ENCODE measurements at places on chromosomes 2 and 18.

- DNase-seq = no peak
Observed at GRCh38 chr2:26355038-26355995, 8.7 kb upstream of the ADGRF3 start.

DNA sequence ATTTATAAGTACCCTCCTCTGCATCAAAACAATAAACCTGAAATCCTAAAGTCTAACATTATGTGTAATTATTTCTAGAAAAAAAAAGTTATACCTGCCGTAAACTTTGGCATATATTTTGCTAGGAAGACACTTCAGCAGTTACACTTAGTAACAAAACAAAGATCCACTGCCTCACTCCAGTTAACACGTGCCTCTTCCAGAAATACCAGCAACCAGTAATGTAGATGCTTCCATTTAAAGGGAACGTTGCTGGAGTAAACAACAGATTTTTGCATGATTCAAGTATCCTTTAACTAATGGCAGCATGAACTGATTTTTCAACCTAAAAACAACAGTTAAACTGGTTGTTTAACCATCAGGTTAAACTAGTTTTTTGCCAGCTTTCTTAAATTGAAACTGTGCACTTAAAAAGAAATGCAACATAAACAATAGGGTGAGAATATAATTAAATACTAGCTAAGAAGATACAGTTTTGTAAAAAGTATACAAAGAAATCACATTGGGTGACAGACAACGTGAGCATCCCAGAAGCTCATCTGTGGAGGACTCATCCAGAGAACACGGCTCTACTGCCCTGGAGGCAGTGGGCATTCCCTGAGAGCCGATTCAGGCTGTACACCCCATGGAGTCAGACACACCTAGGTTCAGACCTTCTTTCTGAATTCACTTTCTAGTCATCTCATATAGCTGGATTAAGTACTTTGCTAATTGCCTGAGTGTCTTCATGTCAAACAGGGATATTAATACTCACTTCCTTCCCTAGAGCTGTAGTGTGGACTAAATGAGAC lies 22.3 kb downstream of the MGAT4A start:
- no peak for DNase-seq

DNA sequence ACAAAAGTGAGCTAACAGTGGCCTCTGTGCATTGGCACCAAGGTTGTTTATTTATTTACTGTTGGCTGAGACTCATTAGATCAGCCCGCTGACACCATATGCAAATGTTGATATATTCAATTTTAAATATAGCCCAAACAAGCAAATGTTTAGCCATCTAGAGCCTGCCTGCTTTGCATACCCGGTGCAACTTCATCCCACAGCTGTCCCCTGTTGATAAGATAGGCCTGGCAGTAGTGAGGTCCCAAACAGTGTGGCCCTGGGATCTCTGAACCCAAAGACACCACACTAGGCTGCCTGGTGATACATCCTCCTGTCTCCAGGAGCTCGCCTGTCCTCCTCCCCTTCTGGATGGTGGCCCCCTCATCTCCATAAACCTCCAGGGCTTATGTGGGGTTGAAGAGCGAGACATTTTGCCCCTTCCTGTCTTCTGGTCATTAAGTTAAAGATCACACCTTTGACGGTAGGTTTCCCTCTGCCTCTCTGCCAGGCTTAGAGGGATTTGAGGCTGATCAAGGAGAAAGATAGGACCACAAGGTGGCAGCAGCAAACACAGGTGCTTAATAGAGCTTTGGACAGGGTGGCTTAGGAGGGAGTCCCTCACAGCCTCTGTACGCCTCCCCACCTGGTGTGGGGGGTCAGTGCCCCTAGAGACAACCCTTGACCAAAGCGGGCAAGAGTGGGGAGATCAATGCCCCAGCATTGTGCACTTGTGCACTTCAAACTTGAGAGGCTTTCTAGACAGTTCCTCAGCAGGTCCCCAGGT lies 23.7 kb upstream of the MYO5B start:
- no peak for DNase-seq

DNA sequence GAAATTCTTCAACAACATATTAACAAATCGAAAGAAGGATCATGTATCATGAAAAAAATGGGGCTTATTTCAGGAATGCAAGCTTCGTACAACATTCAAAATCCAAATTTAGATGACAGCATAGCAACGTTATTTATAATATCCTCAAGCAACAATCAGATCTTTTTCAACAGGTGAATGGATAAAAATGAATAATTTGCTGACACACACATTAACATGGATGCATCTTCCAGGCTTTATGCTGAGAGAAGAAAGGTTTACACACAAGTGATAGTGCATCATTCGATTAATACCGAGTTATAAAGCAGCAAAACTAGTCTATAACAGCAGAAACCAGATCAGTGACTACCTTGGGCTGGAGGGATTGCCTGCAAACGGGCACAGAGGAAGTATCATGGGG lies 209.5 kb upstream of the TPO start:
- DNase-seq = no peak

- DNase-seq = no peak
Observed at GRCh38 chr2:220847589-220847988, 724.5 kb downstream of the EPHA4 start.

- no peak for DNase-seq
Observed at GRCh38 chr2:56583796-56584315, 400.1 kb downstream of the CCDC85A start.

- DNase-seq = no peak
Observed at GRCh38 chr2:113770929-113771328, 14.5 kb upstream of the SLC35F5 start.

DNA sequence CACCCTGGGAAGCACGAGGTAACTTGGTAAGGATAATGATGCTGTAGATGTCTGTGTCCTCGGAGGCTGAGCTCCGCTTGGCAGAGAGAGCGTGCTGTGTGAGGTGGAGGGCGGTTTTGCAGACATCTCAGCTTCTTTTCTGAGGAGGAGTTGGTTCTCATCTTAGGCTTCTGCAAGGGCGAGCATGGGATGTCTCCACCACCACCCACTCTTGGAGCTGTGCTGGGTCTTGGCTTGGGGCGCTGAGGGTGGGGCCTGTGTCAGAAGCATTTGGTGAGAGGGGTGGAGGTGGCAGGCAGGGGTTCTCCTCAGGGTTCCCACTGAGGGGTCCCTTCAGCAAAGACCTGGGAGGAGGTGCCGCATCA lies 9.2 kb downstream of the OXER1 start:
- no peak for DNase-seq

DNA sequence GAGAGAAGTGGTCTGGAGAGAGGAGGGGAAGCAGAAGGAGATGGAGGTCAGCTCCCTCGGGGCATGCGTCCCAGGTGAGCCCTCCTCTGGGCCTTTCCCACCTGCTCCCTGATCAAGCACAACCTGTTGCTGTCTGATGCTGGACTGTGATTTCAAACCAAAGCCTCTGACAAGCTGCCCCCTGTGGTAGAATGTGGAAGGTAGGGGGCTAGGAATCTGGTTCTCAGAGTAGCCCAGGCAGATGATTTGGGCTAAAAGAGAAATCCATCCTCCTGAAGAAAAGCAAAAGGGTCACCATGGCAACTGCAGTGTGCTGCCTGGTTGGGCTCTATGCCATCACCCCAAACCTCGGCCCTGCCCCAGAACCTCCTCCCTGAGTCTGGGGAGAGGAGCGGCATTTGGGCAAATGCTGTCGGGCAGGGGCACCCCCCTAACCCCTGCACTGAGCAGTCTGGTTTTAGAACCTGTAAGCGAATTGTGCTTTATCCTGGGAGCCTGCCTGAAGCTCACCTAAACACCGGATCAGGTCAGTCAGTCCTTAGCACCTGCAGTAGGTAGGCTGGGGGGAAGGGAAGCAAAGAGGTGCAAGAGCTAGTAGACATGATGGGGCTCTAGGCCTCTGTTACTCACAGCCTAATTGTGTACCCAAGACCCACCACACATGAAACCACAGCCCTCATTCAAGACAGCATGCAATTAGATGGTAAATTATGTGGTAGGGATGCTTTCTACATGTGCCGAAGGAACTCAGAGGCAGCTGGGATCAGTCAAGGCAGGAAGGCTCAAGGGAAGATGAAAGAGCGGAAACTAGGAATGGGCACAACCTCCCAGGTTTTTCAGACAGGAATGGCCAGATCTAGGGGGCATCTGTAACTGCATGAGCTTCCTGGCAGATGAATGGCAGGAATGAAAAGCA lies 83.5 kb downstream of the DNMT3A start:
- no peak for DNase-seq

GRCh38 chr2:158546412-158547144 lies 89.8 kb downstream of the PKP4 start:
- DNase-seq = no peak

DNA sequence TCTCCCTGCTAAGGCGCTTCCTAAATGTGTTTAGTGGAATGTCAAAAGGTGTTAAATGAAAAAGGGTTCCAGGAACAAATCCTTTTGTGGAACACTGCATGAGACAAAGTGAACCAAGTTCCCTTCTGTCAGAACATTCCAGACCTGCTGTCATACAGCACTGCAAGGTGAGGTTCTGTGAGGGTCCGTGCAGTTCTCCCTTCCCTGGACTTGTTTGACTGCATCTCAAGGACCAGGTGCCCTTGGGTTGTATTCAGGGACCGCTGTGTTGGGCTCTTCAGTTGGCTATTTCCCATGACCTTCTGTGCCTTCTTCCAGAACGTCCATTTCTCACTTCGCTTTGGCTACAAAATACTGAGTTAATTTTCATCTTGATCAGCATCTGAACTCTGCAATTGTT lies 328.2 kb downstream of the PTPRM start:
- DNase-seq = no peak

DNA sequence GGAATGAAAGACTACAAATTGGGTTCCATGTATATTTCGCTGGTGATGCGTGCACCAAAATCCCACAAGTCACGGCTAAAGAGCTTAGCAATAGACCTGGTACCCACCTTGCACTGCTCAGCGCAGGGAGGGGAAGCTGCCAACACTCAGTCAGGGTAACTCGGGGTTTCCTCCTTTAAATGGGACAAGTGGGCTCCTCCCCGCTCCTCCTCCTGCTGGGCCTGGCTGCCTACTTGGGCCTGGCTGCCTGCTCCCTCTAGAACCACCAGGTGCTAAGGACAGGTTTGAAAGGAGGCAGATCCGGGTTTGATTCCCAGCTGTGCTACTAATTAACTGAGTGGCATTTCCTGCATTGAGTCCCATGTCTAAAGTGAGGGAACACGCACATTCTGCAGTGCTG lies 23.4 kb downstream of the MYO7B start:
- no peak for DNase-seq

GRCh38 chr18:36127836-36128529 lies 1.2 kb downstream of the SLC39A6 start:
- no peak for DNase-seq

GRCh38 chr2:212994976-212995375 lies 156.4 kb downstream of the IKZF2 start:
- no peak for DNase-seq

DNA sequence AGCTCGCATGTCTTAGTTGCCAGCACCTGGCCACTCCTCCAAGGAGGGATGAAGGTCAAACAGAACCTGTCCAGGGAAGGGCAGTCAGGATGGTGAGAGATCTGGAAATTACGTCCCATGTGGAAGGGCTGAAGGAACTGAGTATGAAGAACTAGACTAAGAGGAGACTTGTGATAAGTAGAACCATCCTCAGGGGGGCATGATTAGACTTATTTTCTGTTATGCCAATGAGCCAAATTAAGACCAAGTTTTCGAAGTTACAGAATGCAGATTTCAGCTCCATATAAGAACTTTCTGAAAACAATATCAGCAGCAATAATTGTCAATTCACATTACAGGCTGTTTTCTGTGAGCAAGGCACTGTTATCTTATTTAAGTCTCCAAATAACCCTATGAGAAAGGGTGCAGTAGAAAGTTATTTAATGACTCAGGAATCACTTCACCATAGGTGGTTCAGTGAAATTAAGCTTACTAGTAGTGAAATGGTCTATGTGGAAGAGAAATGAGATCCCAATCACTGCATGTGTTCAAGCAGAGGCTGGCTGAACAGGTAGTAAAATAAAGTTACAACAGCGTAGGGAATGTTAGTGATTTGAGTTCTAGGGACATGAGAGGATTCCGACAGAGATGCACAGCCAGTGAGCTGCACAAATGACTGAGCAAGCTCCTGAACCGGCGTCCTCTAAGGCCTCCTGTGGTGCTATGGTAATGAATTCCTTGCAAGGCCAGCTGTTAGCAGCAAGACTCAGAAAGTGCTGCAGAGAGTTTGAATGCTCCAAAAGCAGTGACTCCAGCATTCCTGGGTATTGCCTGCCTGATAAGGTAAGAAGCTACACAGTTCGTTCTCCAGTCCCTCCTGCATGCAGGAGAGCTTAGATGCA lies 4.5 kb upstream of the DYM start:
- no peak for DNase-seq

- DNase-seq = no peak
Observed at GRCh38 chr2:36659872-36660312, 36.6 kb upstream of the VIT start.

GRCh38 chr18:45539491-45539891 lies 75.8 kb upstream of the SLC14A2 start:
- no peak for DNase-seq

DNA sequence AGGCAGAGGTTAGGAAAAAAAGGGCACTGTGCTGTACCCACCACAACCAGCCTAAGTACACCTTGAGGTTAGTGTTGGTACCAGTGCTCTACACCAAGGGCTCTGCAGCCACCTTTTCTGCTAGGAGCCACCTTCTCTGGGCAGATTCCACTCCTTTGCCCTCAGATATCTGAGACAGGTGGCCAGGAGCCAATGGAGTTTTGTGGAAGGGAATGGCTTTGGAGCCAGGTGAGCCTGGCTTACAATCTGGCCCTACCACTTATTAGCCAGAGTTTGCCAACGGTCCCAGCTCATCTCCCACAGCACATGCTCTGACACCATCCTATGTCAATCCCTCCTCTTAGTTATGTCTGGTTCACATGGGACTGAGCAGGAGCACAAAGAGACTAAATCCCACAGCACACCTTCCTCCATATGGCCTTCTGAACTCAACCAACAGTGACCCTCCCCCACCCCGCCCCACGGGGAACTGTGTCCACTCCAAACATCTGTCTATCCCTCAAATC lies 77.5 kb downstream of the CLHC1 start:
- no peak for DNase-seq

Data from stimulated activated CD4-positive, alpha-beta T cell treated with anti-CD3 and anti-CD28 coated beads, Interleukin-12 subunit alpha, Interleukin-12 subunit beta, amount 100 ng/mL, for 24 hours (primary cell).